ENCODE measurements at places on chromosomes 1 and 21.
A peak's percentile ranks its signal among the peaks of the same experiment; 100 is the strongest.

- DNase-seq, result no peak
These were observed 26.2 kb upstream of the EPHA2 start for GRCh38 chr1:16181887-16182719.

DNA sequence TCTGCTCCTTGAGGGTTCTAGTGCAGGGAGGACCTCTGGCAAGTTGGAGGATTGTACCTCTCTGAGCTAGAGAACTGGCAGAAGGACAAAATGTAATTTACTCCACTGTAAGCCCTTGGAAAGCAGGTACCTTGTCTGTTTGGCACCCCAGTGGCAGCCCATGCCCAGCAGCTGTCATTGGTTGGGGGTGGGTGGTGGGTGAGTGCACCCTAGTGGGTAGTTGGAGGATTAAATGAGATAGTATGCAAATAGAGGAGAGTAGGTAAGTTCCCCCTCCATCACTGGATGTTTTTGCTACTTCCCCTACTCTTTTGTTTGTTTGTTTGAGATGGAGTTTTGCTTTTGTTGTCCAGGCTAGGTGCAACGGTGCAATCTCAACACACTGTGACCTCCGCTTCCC, 69.8 kb downstream of the RYR2 start:
- DNase-seq, result no peak

DNA sequence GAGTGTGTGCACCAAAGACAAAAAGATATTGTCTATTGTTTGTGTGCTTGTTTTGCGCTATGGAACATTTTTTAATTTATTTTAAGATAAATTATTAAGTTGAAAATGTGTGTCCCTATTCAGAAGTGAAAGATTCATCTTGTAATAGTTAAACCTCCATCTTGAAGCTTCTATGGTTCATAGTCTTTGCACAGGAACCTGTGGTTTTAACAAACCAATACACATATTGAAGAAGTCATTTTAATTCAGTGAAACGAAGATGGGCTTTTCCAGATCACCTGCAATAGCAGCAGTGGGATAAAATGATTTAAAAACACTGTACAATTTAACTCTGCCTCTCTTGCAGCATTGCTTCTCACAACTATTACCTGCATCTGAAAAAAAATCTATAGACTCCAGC, 42.6 kb upstream of the QSOX1 start:
- DNase-seq, result no peak

DNA sequence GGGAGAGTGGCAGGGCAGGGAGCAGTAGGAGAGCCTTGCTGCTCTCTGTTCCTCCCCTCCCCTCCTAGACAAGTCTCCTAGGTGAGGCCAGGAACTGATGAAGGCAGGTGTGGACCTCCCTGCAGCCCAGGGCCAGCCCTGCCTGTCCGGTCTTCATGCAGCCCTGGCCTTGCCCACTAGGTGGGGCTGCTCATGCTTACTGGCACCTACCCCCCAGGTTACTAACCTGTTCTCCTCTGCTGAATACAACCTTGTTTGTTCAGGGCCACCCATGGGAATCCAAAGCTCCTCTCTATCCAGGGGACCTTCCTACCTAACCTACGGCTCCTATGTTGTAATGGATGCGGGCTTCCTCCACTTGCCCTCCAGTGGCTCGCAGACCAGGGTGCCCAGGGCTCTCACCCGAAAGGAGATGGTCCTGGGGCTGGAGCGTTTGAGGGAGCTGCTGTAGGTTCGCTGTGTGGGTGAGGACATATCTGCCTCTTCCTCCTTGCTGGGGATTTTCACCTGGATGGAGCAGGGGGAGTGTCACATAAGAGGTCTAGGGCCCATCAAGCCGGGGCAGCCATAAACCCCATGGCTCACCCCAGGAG, 7.9 kb upstream of the TNNT2 start:
- DNase-seq, result peak; percentile 25

- DNase-seq, result no peak
These were observed 37.2 kb upstream of the DDAH1 start for GRCh38 chr1:85502171-85502570.

DNA sequence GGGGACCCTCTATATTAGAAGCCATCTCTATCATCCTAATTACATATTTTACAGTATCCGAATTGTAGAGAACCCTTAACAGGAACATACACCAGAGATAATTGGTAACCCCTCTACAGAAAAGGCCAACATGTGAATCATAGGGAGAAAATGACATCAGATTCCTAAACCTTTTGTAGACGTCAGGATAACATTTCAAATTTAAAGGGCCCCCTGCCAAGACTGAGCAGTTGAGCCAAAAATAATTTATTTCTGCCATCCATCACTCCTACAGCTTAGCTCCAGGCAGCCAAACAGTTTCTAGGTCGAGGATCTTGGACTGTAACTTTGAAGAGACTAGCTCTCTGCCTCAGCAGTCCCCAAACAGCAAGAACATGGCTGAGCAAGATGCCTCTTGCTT, 21.2 kb downstream of the ZNF697 start:
- no peak for DNase-seq

- peak; percentile 92 for DNase-seq
These were observed 688.5 kb downstream of the MATN1 start for GRCh38 chr1:30034627-30035521.

DNA sequence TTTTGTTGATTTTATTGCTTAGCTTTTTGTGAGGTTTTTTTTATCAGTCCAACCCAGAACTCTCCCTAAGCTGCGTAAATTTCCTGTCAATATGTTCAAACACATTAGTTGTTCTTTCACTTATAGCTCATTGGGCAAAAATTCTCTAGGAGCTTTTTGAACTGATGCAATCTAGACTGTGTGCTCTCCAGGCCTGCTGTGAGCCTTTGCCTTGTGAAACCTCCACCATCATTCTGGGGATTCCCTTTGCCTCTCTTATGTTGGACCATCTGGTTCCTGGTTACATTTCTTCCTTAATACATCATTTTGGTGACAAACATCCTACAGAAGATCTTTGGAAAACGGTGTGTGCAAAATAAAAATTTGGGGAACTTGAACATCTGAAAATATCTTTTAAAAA, 247.2 kb downstream of the LRRC7 start:
- DNase-seq, result no peak

DNA sequence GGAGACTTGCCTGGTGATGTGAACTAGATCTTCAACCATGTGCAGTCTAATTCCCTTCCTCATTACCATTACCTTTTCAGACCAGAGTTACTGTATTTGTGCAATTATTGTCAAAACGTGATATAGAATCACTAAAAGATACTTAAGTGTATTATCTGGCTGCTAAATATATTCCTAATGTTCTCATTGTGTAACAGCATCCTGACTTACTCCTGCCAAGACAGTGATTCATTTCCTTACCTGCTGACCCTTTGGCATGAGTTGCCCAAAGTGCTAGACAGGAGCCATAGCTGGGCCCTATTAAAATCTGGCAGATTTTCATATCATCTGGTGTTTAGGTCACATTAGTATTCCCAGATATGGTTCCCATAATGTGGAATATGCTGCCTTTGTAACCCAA, 598.3 kb upstream of the CAMK1G start:
- DNase-seq, result no peak

GRCh38 chr1:183124259-183124658, 61.8 kb upstream of the LAMC2 start:
- no peak for DNase-seq

DNA sequence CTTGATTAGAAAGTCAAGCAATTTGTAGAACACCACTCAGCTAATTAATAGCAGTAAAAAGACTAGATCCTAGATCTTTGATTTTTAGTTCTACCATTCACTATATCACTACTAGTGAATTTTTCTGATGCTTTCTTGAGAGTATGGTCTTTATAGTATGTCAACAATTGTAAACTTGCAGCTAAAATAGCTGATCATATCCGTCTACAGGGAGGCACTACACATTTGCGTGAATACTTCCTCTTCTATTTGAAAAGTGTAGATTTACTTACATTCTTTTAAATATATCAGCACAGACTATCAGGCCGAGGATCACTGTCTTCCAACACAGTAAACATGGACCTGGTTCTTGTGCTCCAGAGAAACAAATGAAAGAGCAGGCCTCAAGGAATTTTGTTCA, 18.6 kb upstream of the PTPRC start:
- DNase-seq, result no peak

DNA sequence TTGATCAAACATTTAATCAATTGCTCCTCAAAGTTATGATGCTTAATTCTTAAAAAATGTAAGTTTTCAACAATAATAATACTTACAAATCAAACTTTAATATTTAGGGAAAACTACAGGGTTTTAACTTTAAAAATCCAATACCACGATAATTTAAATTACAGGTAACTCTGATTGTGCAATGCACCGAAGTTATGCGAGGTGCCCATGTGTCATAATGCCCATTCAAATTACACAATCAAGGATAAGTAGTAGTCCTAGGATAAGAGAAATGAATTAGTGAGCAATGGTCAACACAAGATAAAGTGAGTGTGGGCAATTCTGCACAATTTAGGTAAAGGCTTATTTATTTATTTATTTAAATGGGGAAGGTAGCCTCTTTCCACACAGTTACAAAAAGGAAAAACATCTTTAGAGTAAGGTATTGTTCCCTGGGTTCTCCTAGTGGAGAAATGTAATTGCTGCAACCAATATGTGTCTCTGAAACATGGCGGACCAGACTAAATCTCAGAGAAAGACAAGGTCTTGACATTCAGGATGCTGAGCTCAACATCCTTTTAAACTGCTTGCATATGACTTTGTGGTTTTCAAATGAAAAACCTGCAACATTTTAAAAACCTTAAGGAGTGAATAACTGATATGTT, 164.2 kb downstream of the TTLL7 start:
- DNase-seq, result no peak

GRCh38 chr1:80842796-80843195, 957.9 kb upstream of the ADGRL2 start:
- DNase-seq, result no peak

DNA sequence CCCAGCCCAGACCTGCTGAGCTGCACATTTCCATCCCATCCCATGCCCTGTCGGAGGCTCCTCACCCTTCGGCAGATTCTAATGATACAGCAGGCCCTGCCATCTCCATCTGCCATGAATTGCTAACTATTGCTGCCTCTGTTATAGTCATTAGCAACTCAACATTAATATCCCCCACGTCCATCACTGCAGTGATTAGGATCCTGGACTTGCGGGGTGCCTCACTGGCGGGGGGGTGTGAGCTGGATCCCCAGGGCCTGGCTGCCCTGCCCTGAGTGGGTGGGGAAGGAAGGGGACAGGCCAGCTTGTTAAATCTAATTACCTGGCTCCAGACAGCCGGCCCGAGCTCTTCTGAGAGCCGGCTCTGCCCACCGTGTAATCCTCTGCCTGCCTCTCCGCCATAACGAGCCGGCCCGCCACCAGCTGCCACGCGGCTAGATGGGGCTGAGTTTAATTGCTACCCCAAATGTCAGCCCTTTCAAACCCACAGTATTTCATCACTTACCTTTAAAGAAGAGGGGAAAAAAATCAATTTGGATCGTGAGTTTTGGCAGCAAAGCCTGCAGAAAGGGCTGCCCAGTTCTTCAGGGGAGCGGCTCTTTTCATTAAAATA, 227.3 kb upstream of the CSF3R start:
- no peak for DNase-seq

DNA sequence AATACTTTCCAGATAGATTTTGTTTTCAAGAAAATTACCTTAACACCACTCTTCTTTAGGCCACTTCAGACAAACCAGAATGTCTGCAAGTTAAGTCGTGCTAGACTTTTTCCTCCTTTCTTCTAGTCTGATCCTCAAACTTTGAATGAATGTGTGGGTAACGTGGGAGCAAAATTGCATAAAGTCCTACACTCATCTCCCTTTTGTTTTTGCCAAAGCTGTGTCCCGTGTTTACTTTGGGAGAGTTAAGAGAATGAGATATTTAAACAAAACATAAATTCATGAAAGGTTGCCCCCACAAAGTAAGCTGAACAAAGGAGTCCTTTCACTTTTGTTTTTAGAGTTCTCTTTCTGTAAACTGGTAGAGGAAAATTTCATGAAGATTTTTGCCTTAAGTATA, 16.9 kb upstream of the VAMP3 start:
- DNase-seq, result no peak

DNA sequence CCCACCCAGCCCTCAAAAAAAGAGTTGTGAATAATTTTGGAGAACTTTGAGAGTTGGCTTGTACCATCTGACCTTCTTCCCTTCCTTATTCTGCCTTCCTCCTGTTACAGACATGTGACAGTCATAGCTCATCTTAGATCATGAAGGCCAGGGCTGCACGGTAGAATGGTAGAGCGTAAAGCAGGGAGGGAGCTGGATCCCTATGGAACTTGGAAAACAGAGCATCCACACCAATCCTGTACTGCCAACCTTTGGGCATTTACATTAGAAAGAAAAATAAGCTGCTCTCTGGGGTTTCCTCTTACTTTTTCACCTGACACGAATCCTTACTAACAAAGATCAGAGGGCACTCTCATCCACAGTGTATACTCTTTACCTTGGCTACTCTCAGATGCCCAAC, 121.5 kb downstream of the GPR52 start:
- DNase-seq, result no peak

DNA sequence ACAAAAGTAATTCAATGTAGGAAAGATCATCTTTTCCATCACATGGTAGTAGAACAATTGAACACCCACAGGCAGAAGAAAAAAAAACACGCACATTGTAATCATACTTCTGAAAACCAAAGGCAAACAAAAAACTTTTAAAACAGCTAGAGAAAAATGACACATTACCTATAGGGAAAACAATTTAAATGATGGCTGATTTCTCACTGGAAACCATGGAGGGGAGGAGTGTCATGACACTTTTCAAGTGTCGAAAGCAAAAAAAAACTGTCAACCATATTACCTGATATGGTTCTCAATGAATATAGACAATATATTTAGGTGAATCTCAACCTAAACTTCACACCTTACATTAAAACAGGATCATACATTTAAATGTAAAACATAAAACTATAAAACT, 776 bp upstream of the SLAMF7 start:
- DNase-seq, result no peak

DNA sequence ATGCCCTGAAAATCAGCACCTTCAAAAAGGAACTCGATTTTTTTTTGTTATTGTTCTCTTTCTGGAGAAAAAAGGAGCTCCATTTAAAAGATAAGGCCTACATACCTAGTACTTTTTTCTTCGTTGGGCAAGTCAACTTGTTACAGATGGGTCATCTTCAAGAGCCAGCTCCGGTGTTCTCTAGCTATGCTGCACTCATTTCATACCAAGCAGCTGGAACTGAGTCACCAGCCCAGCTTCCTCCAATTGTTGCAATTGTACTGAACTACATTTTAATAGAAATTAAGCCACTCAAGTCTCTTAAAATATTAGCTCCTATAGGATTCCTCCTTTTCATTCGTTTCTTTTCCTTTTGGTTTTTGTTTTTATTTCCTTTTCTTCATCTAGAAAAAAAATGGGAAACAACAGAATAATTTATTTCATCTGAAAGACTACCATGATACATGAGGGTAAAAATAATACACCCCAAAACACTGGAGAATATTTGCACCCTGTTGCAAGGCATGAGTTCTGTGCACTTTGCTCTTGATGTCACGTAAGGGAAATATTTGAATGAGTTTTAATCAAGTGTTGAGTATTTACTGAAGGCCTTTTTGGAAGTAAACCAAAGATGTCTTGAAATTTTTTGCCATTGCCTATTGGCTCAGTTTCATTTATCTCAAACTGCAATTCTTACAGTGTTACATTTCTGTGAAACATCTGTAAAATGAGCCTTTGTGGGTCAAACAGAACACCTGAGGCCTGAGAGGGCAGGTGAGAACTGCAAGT, 60.5 kb downstream of the CLIC4 start:
- DNase-seq, result no peak

- DNase-seq, result no peak
These were observed 59.8 kb downstream of the TOR1AIP2 start for GRCh38 chr1:179817789-179818188.
